MCF 10A (cell line): ENCODE measurements at places on chromosomes 4 and X.

GRCh38 chr4:37452952-37453280 lies 208.4 kb downstream of the NWD2 start:
- peak; percentile 89 for DNase-seq

DNA sequence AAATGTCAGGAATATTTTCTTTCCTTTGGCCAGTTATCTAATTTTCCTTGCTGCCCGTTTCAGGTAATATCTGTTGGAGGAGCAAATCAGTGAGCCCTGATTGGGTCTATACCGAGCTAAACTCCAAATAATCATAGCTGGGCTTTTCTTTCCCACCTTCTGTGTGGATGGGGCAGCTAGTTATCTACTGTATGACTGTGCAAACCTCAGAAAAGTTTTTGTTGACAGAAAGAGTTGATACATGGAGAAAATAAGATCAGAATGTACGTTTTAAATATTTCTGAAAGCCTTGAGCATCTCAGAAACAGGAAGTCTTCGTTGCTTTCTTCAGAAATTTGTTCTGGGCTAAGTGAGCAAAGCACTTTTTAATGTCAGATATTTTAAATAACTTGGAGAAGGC lies 6.2 kb upstream of the CXCL5 start:
- no peak for DNase-seq

DNA sequence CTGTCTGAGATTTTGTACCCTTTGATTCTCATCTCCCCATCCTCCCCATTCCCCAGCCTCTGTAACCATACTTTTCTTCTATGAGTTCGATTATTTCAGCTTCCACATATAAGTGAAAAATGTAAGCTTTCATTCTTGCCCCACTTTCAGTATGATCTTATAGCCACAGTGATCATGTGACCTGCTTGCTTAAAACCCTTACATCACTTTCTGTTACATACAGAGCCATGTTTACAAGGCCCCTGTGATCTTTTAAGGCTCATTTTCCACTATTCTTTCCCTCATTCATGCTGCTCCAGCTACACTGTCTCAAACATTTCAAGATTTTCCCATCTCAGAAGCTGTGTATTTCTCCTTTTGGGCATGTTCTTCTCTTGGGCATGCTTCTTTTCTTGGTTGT lies 147.7 kb downstream of the DCK start:
- no peak for DNase-seq

GRCh38 chrX:48945517-48946348 lies 11.7 kb downstream of the OTUD5 start:
- DNase-seq = peak; percentile 47

DNA sequence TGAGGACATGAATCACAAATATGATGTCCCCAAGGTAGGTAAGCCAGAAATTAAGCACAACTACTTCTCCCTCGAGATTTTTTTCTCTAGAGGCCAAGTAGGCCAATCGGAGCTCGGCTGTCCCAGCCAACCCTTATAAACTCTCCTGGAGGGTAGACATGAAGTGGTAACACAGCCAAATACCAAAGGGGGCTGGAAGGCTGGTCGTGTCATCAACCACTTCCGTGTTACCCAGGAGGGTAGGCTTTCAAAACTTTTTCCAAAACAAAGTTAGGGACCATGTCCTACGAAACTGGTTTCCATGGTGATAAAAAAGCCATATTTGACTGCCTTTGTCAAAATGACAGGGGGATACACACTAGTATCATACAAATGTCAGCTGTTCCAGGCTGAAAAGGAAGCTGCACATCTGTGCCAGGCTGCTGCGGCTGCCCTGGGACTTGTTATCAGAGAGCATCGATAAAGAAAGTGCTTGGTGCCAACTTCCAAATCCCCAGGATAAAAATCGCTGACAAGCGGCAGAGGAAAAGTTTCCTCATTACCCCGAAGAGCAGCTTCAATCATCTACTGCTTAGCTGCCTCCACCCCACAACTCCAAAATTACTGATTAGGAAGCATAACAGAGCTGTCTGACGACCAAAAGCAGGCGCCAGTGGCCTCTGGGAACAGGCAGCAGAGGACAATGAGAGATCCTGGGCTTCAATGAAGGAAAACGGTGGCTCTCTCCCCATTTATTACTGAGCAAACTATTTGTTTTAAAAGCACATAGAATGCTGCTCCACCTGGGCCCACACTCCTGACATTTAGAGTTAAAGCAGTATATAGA lies 20.8 kb downstream of the BCOR start:
- no peak for DNase-seq

DNA sequence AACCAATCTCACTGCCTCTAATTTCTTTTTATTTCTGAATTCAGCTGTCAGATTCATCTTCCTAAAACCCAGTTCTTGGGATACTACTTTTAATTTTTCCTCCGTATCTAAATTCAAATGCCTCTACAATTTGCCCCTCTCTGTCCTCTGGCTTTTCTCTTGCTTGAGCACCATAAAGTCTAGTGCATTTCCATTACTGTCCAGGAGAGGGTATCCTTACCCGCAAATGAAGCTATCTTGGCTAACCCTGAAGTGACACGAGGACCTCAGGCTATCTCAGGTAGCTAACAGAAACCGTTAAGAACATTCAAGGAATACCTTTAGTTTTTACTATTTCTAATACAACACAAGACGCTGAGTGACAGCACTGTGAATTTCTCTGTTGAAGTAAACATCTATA lies 49.4 kb upstream of the PRR32 start:
- DNase-seq = peak; percentile 57

DNA sequence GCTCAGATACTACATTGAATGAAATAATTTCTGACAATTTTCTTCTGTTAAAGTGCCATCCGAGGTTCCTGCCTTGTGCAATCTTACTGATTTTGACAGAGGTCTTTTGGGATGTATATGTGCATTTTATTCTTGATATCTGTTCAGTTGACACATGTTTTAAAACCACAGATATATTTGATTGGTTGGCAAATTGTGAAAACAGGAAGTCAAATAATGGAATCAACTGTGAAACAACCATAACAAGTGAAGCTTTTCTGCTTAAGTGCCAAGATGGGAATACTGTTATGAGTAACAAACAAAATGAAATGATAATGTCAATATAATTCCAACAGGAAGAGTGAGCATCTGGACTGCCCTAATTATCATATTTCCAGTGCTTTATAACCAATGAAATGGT lies 84.9 kb upstream of the TET2 start:
- DNase-seq = peak; percentile 13

DNA sequence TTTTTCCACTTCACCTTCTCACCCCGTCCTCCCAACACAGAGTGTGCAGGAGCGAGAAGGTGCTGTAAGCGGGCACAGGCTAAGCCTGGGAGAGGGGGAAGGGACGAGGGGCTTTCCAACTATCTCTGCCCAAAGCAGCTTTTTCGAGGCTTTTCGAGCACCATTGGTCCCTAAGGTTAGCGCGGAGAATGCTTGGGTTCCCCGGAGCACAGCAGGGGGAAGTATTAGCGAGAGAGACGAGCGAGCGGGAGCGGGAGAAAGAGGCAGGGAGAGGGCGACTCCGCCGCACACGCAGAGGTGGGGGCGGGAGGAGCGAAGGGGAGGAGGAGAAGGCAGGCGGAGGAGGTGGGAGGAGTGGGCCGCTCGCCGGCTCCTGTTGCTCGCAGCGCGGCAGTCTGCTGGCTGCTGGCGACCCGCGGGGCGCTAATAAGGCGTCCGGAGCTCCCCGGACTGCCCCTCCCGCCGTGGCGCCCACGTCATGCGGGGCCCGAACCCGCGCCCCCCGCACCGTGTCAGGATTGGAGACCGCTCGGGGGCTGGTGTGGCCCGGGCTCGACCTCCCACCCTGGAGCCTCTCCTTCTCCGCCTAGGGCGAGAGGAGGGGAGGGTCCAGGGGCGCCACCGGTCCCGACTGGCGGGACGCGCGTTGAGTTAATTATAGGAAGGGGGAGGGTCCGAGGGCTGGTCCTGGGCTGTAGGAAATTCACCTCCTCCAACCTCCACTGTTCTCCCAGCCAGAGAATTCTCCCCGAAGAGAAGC lies at the start of gene ADAMTS3:
TSS of gene ADAMTS3 (minus strand) at position 263 of the 760 bp plus-strand sequence. CDS start 459 bp downstream, outside the sequence.
- DNase-seq = peak; percentile 37

DNA sequence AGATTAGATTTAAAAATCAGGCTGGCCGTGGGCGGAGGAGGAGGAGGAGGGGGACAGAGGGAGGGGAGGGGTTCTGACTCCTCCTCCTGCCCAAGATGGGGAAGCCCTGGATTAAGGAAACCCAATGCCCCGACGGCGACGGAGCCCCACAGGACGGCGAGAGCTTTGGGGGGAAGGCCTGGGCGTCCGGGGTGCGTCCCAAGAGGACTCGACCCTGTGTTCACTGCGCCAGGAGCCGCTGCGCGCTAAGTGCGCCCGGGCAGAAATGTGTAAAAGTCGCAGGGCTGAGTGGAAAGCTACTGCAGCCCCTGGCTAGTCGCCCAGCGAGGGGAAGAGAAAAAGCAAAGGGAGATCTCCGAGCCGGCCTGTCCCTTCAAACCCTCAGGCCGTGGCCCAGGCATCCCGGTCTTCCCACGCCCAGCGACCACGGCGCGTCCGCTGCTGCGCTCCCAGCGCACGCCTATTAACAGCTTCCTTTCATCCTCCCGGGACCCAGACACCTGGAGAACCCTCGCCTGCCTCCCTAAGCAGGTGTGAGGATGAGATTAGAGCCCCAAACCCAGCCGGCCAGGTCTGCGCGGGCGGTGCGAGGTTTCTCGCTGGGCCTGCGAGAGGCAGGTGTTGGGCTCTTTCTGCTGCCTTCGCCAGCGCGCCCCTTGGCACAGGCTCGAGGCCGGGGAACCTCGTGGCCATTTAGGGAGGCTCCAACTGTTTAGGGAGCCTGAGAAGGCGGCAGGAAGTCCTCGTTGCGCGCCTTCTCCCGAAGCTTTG lies 1.4 kb upstream of the RPS6KA3 start:
- DNase-seq = no peak

GRCh38 chrX:49071877-49072711 lies 1.7 kb downstream of the PRAF2 start:
- DNase-seq = no peak

DNA sequence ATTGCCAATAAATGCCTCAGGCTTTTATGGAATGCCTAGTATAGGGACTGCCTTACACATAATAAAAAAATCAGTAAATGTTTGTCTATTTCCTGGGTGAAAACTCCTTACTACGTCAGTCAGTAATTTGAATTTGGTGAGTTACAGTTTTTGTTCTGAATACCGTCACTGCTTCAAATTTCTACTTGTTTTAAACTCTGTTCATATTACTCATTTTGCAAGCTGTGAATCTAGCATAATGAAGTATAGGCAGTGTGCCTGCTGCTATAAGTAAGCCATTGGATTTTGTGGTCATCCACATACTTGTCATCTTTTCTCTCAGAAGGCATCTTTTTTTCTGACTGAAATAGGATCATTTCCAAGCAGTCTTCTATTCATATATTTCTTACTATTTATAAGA lies 43.1 kb downstream of the SYNPO2 start:
- no peak for DNase-seq

DNA sequence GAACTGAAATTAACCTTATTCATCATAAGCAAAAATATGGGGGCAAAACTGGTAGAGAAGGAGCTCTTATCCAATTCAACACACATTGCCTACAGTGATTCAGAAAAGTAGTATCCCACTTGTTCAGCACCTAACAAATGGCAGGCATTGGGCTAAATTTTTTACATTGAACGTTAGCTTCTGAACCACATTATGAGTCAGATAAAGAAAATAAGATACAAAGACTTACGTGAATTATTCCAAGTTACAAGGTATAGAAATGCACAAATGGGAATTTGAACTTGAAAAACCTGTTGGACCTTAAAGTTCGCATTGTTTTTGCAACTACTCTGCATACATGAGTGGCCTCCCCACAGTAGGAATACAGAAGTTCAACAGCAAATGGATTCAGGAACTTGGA lies 210.6 kb downstream of the LDB2 start:
- no peak for DNase-seq

GRCh38 chr4:53937918-53938317 lies 126.5 kb downstream of the CHIC2 start:
- no peak for DNase-seq

- DNase-seq = peak; percentile 2
These were observed 1674.0 kb upstream of the PCDH7 start for GRCh38 chr4:29046186-29046585.

DNA sequence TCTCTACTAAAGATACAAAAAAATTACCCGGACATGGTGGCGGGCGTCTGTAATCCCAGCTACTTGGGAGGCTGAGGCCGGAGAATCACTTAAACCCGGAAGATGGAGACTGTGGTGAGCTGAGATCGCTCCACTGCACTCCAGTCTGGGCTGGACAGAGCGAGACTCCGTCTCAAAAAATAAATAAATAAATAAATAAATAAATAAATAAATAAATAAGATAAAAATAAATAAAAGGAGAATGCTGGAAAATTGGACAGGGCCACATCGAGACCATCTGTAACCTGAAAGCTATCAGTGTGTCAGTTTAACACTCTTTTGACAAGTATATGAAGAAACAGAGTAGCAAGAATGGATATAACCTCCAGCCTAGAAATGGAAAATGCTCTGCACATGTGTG lies 15.7 kb upstream of the FAT1 start:
- no peak for DNase-seq

DNA sequence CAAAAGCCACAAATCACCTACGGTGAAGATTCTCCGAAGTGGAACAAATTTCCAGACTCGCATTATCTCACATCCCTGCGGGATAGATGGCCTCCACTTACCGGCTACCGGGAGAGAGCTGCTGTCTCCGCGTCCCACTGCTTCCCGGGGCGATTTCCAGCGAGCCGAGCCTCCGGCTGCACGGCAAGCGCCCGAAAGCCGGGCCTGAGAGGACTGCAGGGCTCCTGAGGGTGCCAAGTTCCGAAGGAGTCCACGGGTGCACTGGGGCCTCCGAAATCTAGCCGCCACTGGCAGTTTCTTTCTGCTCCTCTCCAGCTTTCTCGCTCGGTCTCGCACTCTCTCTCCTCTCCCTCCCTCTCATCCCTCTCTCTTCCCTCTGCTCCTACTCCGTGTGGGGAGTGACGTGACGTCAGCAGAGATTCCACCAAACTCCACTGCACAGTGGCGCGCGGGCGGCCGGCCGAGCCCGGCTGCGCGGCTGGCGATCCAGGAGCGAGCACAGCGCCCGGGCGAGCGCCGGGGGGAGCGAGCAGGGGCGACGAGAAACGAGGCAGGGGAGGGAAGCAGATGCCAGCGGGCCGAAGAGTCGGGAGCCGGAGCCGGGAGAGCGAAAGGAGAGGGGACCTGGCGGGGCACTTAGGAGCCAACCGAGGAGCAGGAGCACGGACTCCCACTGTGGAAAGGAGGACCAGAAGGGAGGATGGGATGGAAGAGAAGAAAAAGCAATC lies 14.0 kb upstream of the PITX2 start:
- DNase-seq = no peak

DNA sequence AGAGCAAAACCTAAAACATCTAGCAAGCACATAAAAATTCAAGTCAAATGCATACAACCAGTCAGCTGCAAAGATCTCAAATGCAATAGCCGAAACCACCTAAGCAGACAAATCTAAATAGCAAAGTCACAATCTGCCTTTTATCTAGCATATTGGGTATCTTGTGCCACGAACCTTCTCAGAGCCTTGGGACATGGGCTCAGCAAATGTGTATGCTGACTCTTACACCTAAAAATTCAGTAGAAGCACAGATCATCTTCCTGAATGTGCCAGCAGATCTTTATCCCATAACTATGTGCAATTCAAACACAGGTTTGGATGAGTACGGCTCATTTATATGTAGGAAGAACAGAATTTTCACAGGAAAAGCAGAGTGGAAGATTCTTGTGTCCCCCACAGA lies 492.1 kb downstream of the INPP4B start:
- DNase-seq = no peak
